ENCODE measurements at places on chromosomes 2 and 18.

GRCh38 chr2:46131-46470, 204 bp downstream of the FAM110C start:
- DNase-seq: no peak

DNA sequence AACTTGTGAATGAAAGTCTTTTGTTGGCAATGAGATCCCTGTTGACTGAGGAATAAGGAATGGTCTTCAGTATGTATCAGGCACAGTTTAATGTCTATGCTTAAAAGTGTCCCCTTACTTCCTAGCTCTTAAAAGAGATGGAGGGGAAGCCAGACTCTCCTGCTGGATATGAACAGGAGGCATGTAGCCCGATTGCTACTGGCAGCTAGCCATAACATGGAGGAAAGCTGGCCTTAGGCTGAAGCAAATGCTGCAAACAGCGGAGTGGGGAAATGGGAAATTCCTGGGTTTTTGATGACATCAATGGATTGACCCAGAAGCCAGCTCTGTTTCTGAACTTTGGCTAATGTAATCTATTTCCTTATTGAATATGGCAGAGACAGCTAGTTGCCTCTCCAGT, 266.1 kb downstream of the SLC4A3 start:
- no peak for DNase-seq

GRCh38 chr2:56271275-56271674, 87.5 kb downstream of the CCDC85A start:
- no peak for DNase-seq

DNA sequence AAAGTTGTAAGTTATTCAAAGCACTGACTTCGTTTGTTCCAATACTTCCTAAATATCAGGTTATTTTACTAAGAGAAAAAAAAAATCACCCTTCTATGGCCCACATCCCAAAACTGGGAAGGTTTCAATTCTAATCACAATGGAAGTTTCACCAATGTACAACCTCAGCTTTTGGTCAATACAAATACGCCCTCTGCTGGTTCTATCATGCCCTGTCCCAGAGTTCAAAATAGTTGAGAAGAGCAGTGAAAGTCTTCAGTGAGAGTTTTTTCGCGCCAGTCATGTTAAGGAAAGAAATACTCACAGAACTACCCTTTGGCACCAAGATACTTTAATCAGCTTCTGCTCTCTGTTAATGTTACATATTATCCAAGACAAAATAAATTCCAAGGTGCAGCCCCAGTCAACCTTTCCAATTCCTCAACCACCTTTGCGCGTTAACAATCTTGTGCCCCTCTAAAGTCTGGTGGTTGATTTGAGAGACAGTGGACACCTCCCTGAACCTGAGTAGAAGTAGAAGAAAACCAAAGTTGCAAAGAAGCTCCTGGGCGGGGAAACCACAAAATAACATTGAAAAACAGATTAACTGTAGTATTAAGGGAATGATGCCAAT, 59.9 kb downstream of the SUMO1 start:
- peak; percentile 79 for DNase-seq

DNA sequence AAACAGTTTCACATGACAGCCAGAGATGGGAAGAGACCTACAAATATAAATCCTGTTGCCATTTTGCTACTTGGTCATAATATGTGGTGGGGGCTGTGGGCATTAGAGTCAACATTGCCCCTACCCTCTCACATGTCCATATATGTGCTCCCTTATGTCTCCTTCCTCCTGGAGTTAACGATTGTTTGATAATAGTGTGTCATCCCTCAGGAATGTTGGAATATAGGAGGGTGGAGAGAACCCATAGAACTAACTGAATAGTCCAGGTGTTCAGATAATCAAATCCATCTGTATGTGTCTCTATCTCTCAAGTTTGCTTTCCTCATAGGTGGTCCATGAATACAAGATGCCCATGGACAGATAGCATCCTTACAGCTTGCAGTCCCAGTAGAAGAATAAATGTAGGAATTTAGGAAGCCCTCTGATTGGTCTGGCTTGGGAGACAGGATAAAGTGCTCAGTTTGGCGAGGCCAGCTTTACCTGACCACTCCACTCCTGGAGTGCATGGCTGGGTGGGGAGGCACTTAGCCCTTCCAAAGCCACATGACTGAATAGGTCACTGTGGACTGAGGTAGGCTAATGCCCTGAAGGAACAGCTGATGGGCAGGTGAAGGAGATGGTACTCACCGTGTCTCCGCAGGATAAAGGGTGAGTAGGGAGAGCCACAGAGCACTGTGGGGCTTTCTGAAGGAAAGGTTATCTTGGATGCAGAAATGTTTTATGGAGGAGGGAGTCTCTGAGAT, 166.9 kb downstream of the CDCA7 start:
- DNase-seq: no peak

DNA sequence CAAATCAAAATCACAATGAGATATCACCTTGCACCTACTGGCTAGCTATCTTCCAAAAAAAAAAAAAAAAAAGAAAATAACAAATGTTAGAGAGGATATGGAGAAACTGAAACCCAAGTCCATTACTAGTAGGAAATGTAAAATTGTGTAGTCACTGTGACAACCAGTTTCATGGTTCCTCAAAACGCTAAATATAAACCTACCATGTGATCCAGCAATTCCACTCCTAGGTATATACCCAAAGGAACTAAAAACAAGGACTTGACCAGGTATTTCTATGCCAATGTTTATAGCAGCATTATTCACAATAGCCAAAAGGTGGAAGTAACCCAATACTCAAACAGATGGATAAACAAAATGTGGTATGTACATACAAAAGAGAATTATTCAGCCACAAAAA, 11.7 kb upstream of the SCRN3 start:
- DNase-seq: no peak

GRCh38 chr2:170713543-170714380, 1.4 kb upstream of the SP5 start:
- no peak for DNase-seq

DNA sequence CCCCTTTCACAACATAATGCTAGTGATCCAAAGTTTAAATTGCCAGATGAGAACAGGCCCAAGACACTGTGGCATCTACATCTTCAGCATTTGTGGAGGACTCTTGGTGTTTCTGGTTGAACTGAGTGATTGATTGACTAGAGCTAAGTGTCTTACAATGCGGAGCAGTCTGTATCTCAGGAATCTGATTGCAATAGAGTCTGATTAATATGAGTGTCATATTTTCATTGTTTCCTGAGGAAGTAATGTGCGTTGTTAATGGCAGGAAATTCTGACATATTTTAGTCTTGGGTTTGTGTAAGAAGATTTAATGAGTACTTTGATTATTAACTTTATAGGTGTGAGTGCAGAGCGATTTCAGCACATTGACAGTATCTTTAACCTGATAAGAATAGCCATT, 82.0 kb upstream of the PROKR1 start:
- no peak for DNase-seq

- DNase-seq: no peak
Observed at GRCh38 chr2:20173064-20173463, 51.9 kb downstream of the SDC1 start.

GRCh38 chr2:202035089-202035940, 1.7 kb downstream of the FZD7 start:
- peak; percentile 61 for DNase-seq

DNA sequence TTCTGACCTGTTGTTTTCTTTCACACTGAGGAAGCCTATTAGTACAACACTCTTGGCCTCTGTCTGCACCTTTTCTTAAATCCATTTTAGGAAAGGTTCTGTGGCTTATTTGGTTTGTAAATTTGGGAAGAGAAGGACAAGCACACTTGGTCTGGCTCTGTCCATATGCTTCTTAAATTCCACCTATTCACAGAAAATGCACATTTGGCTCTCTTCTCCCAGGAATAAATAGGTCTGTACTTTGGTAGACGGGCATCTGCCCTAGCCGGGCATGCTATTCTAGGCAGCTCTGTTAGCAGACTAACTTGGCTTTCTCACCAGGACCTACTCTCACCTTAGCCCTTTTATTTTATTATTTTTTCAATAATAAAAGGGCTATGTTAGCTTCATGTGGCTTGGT, 1211.8 kb upstream of the SLC39A10 start:
- DNase-seq: no peak

DNA sequence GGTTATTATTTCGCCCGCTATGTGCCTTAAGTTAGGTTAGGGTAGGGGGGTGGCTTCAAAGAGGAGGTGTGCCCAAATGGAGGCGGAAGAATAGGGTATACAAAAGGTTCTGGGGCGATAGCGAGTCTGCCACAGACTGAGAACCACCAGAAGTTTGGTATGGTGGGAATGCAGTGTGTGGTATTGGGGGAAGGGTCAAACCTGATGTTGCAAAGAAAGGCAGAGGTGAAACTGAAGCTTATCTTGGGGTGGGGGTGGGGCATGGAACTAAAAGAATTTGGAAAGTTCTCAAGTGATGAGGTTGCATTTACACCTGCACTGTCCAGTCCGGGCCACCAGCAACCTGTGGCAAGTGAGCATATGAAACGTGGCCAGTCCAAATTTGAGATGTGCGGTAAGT, 11.8 kb upstream of the CCBE1 start:
- no peak for DNase-seq

DNA sequence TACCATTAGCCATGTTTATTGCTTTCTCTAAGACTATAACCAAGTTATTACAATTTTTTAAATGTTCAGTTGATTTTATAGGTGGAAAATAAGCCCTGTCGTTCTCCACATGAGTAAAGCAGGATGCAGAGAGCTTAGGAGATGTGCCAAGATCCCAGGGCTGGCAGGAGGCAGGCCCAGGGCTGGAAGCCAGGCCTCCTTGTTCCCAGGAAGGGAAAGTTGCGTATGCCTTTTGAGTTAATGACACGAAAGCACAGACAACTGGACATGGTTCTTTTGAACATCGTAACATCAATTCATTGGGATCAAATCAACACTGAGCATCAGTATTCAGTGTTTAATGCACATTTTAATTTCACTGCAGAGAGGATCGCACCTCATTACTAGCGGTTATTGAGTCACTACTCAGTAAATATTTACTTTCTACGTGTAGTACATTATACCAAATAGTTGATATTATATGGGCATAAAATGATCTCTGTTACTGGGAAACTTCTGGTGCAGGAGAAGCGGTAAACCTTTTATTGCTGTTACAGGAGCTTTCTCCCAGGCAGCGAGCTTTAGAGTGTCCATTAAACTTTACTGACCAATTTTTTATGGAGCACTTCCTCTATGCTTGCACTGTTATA, 60.0 kb downstream of the RNF144A start:
- no peak for DNase-seq

- DNase-seq: no peak
Observed at GRCh38 chr2:50895041-50895440, 136.9 kb downstream of the NRXN1 start.

DNA sequence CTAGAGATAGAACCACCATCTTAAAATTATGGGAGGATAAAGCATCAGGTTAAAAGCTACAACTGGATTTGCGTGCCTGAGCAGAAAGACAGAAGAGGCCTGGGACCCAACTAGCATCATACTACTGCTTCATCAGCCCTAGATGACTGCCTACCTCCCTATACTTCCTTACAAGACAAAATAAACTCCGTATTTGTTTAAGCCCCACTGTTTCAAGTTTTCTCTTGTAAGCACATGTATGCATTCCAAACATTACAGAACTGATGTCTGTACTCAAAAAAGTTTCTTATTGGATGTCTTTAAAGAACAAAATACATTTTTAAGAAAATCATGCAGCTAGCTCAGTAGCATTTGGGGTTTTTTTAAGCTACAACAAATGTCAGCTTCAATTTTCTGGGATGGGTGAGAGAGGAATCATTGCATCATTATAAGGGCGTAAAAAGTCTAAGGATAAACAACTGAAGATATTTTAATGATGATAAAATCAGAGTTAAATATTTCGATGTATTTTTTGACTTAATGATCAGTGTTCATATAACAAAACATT, 213.1 kb downstream of the EXOC6B start:
- no peak for DNase-seq

- DNase-seq: peak; percentile 76
Observed at GRCh38 chr18:3498698-3499471, 48.9 kb downstream of the TGIF1 start.

DNA sequence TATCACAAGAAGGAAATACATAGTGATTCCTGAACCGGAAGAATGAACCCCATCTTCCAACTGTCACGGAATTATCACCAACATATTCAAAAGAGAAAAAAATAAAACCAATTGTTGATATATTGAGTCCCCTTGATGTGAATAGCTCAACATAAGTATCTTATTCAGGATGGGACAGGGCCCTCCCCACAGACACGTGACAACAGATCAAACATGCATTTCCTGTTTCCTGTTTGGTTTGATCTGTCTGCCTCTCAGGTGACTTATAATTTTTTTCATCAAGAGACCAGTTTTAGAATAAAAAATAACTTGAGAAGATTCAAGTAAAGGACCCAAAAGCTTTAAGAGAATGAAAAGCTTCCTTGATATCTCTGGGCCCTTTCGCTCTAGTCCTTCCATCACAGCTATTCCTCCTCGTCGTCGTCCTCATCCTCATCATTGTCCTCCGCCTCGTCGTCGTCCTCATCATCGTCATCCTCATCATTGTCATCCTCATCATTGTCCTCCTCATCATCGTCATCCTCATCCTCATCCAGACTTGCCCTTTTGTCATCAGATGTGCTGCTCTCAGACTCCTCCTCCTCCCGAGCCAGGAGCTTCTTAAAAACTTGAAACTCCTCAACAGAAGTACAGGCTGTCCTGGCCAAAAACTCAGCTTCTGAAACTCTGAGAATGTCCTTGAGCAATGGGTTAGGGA, 6.3 kb downstream of the MTERF4 start:
- DNase-seq: no peak

DNA sequence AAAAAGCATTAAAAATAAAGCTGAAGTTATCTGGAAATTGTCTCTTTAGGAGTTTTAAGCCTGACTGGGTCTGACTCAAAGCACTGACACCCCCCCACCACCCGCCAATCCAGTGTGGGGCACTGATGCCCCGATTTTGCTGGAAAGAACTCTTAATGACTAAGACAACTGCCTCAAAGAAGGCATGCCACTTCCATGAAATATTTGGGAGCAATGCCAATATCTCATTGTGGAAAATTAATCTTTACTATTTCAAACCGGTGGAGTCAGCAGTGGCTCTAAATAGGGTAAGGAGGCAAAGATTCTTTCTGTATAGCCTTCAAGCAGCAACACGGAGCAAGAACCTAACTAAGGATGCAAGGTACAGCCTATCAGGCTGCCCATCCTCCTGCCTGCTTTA, 4.5 kb downstream of the FKBP7 start:
- no peak for DNase-seq

GRCh38 chr2:48545244-48545643, 15.3 kb downstream of the STON1 start:
- DNase-seq: no peak

DNA sequence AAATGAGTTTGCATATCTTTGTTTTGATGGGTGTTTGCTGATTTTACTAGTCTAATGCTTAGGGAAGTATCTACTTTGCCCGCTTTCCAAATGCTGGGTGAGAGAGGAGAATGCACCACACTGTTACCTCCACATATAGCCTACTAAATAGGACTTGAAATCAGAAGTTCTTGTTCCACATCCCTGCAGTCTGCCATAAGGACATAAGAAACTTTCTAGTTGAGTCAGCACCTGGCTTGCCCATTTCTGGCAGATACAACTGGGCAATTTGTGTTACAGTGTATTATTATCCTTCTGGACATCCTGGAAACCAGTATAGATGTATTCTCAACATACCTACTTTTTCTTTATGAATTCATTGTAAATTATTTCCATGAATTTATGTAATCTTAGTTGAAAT, 29.5 kb downstream of the ANXA4 start:
- no peak for DNase-seq
